ENCODE measurements at places on chromosomes 2 and 18.

DNA sequence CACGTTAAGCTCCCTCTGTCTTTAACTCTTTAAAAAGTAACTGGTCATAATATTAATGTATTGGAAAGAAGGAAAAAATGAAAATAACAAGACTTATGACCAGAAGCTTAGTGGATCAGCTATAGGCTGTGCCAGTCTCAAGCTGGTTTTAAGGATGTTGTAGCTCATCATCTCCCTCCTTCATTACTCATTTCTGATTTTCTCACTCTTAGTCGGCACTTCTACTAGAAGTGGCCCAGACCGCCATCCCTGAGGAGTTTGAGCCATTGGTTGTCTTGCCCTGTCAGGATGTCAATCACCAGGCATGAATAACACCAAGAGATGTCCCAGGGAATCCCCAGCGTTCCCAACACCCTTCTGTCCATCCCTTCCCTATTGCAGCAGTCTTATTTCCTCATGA, 151.5 kb downstream of the ASXL3 start:
- no peak for DNase-seq

- DNase-seq = no peak
Measured at GRCh38 chr2:182245963-182246362, 180.9 kb downstream of the PDE1A start.

GRCh38 chr2:42698940-42699339, 65.0 kb downstream of the OXER1 start:
- no peak for DNase-seq

DNA sequence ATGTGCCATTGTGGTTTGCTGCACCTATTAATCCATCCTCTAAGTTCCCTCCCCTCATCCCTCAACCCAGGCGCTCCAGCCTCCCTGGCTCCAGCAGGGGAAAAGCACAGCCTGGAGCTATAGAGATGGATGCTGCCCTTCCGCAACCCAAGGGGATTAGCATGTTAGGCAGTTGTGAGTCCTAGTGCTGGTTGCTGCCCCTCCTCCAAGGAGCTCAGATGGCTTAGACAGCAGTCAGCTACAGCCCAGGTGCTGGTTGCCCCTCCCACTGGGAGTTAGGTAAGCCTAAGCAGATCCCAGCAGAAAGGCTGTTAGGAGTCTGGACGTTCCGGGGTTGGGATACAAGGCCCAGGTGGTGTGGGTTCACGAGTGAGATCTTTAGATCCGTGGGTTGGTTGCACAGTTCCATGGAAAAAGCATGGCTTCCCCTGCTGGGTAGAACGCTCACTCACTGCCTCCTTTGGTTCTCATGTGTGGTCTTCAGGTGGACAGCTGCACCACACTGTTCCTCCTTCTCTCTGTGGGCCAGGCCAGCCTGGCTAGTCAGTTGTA, 446.1 kb downstream of the ZNF804A start:
- no peak for DNase-seq

- DNase-seq = peak; percentile 81
Measured at GRCh38 chr18:76565238-76566173, 70.5 kb upstream of the ZNF516 start.

DNA sequence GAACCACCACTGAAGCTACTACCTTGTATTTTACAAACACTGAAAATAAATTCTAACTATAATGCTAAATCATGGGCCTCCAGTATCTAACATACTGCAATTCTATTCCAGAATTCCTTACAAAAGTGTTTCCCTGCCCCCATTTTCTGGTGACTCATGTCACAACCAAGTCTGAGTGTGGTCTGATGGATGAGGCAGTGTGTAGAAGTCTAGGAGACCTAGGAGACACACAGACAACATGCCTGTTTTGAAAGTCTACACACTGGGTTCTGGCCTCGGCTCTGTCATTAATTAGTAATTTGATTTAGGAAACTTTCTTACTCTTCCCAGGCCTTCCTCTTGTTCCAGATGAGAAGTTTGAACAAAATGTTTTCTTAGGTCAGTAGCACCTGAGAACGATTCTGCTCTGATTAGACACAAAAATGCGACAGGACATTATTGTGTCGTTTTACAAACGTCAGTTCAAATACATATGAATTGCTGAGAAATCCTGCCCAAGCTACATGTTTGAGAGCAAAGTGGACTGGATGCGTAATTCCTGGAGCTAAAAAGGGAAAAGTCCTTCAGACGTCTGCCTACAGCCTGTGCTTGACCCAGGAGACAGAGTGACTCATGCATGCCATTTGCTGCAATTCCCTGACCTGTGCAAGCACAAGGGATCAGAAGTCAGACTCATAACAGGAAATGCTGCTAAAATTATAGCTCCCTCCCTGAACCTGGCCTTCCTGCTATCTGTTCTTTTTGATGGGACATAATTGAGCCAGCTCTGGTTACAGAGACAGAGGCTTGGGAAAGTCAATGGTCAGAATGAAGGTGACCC, 494.4 kb downstream of the SOX11 start:
- DNase-seq = no peak

DNA sequence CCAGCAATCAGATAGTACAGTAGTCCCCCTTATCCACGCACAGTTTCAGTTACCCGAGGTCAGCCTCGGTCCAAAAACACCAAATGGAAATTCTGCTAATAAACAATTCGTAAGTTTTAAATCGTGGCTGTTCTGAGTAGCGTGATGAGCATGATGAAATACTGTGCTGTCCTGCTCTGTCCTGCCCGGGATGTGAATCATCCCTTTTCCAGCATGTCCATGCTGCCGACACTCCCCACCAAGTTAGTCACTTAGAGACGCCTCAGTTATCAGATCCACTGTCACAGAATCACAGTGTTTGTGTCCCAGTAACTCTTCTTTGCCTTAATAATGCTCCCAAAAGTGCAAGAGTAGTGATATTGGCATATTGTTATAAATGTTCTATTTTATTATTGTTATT, 62.1 kb downstream of the MEX3C start:
- no peak for DNase-seq

DNA sequence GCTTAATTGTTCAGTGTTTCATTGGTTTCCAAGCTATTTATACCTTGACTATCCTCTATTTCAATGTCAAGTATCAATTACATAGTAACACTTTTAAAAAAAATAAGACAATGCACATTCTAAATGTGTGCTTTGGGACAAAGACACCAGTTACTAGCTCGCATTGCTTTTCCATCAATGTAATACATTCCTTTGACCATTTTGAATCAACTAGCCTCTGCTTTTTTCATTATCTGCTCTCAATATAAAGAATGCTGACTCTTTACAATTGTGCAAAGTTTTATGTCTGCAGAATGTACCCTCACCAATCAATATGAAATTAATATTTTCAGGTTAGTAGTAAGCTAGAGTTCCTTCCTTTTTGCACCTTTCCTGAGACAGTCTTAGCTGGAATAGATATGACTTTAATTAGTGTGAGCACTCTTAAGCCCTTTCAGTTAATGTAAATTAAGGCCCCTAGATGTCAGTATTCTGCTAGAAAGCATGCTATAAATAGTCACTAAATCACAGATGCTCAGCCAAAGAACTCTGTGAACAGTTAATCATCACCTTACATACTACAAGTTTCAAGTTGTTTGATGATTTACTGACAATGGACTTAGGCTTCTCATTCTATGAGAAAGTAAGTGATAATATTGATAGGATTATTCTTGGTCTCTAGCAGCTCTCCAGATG, 413.6 kb downstream of the PTH2R start:
- DNase-seq = peak; percentile 44

- no peak for DNase-seq
Measured at GRCh38 chr18:38243291-38243690, 677.7 kb upstream of the CELF4 start.

- DNase-seq = peak; percentile 57
Measured at GRCh38 chr2:109162999-109163398, 34.0 kb downstream of the SH3RF3 start.

DNA sequence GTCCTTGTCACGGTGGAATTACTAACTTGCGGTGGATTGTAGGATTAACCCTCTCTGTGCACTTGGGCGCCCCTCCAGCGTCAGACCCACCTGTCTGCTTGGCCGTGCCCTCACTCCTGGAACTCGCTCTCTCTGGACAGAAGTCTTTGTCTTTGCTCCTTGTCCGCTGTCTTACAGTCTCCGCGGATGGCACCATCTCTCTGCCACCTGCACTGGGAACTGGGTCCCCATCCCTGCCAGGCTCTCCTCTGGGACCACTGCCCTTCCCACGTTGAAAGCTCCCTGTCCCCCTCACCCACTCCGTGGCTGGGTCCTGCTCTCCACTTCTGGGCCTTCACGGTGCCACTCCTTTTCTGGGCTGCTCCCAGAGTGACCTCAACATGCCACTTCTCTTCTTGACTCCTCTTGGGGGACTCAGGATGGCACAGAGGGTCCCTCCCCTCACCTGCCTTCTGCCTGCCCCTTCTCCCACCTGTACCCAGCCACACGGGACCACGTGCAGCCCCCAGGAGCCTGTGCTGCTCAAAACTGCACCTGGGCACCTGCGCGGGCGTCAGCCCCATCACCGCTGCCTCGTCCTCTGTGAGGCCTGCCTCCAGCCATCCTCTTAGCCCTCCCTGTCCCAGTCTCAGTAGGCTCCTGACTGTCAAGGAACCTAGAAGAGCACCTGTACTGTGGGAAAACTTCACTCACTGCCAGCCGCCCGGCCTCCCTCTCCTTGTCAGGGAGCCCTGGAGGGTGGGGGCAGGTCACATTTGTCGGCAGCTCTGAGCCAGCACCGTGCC, 11.1 kb downstream of the CNDP2 start:
- DNase-seq = no peak

- DNase-seq = no peak
Measured at GRCh38 chr18:1412655-1413322, 508.1 kb downstream of the ADCYAP1 start.

GRCh38 chr18:74266161-74266560, 25.6 kb downstream of the CYB5A start:
- DNase-seq = no peak

DNA sequence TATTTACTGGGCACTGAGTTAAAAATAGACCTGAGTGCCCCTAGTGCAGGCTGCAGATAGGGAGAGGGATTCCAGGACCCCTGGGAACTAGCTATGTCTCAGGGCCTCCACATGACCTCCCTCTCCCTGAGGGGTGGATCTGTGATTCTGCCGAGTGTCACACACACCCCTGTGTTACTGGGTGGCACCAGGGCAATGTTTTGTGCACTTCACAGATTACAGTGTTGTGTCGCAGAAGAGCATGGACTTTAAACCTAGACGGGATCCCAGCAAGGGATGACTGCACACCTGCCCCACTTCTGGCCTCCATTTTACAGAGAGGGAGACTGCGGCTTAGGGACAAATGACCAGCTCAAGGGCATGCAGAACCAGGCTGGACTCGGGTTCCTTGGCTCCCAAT, 65.6 kb downstream of the ZFP36L2 start:
- no peak for DNase-seq

DNA sequence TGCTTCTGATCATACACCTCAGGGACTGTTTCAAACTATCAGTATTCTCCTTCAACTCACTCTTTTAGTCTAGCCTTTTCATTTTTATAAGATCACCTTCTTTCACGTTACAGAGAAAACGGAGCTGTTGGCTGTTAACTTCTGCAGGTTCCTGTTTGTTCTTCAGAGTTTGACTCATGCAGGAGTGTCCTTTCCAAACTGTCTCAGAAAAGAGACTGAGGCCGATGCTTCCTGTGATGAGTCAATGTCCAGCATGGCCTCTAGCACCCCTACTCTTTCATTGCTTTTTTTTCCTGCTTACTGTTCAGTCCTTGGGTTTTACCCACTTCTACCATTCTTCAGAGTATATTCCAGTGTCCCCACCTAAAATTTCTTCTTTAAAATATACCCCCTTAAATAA, 240.8 kb upstream of the RGPD4 start:
- no peak for DNase-seq

GRCh38 chr2:70088598-70089219, 1.4 kb downstream of the PCBP1 start:
- DNase-seq = no peak

DNA sequence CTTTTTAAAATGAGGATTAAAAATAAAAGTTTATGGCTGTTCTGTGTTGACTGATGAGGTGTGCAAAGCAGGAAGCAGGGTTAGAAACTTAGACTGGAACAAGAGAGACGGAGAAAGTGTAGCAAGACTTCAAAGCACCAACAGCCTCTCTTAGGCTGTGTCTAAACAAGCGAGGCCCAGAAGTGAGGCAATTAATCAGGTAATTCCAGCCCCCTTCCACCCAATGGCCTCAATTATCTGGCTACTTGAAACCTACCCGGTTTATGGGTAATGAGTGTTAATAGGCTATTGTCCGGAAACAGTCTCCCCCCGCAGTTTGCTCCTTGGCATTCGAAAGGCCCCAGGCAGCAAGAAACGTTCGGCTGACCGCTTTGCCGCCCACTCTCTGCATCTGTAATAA, 171.7 kb upstream of the MYCN start:
- no peak for DNase-seq

GRCh38 chr2:120225549-120226065, 2.4 kb upstream of the TMEM185B start:
- no peak for DNase-seq

GRCh38 chr18:45993438-45993837, 26.3 kb upstream of the EPG5 start:
- DNase-seq = peak; percentile 31

GRCh38 chr18:43175257-43175656, 59.8 kb upstream of the RIT2 start:
- no peak for DNase-seq

DNA sequence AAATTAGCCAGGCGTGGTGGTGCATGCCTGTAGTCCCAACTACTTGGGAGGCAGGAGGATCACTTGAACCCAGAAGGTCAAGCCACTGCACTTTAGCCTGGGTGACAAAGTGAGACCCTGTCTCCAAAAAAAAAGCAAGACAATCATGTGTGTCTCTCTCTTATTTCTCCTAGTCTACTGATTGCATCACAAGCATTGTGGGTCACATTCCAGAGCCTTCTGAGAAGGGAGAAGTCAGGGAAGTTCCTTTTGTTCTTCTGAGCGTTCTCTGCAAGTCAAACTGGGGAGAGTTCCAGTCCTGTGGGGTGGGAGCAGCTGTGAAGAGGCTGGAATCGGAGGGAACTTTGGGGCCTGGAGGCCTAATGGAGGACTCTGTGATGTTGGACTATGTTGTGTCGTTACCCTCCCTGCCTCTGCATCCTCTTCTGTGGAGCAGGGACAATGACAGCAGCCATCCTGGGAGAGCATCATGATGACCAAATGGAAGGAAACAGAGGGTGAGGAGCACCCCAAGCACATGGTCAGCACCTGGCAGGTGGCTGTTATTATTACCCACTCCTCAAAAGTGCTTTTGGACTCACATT, 115.4 kb downstream of the MRO start:
- DNase-seq = no peak

DNA sequence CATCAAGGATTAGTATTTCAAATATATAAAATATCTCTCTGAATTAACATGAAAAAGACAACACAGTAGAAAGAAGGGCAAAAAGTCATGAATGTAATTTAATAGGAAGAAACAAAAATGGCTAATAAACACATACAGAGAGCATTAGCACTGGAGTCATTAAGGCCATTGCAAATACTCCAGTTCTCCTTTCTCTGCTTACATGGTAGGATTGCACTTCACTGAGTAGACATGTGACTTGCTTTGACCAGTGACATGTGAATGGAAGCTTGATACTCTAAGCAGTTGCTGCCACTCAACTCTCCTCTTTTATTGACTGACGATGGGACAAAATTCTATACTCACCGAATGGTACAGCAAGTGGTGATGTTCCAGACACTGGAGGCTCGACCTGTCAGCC, 153.9 kb upstream of the LGALSL start:
- no peak for DNase-seq

- DNase-seq = no peak
Measured at GRCh38 chr2:128197059-128197458, 106.1 kb downstream of the UGGT1 start.

Measured in foreskin melanocyte (primary cell).